Choroid plexus epithelial cell (primary cell): ENCODE measurements at places on chromosomes 6 and 20.
A peak's percentile ranks its signal among the peaks of the same experiment; 100 is the strongest.

GRCh38 chr6:79941489-79942151, 5.7 kb downstream of the ELOVL4 start:
- no peak for DNase-seq

DNA sequence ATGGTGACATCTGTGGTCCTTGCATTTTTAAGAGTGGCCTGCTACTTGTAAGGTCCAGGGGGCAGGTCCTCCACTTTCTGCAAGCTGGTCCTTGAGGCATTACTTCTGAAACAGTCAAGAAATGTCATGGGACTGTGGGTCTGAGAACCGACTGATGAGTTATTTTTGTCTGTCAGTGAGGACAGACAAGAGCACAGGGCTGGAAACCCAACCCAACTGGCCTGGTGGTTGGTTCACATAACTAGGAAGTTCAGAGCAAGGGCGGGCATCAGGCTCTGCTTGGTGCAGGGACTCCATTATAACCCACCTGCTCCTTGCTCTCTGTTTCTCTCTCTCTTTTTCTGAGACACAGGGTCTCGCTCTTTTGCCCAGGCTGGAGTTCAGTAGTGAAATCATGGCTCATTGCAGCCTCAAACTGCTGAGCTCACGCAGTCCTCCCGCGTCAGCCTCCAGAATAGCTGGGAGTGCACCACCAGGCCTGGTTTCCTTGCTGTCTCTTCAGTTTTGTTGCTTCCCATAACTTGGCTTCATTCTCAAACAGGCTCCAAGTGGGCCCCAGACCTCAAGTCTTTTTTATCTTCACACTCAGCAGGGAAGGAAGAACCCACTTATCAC, 9.2 kb downstream of the CST3 start:
- no peak for DNase-seq

GRCh38 chr6:20998748-20999448, 464.6 kb downstream of the CDKAL1 start:
- no peak for DNase-seq

- DNase-seq, result no peak
These were observed 10.6 kb downstream of the ACSS2 start for GRCh38 chr20:34887023-34887422.

GRCh38 chr6:55282115-55282514, 45.2 kb upstream of the GFRAL start:
- peak; percentile 13 for DNase-seq

GRCh38 chr20:56157530-56158203, 90.9 kb upstream of the MC3R start:
- DNase-seq, result no peak
